ENCODE measurements at places on chromosomes 12 and 14.

GRCh38 chr14:30002859-30003258 lies 75.2 kb upstream of the PRKD1 start:
- DNase-seq: no peak

- DNase-seq: peak; percentile 99
These were observed 37.3 kb downstream of the ACTN1 start for GRCh38 chr14:68941820-68942219.

DNA sequence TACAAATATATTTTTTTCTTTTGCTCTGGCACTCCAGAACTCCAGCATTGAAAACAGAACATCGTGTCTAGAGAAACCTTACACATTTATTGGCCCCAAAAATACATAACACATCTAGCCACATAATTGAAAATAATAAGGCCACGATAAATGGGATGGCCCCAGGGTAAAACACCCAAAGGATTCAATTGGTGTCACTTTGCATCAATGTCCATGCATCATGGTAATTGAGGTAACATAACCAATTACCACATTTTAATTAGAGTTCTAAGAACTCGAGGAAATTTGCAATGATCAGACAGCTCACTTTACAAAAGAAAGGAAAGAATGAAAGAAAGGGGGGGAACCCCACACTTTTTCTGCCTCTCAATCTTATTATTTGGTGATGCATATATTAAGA lies 151.8 kb upstream of the NPAS3 start:
- no peak for DNase-seq

- no peak for DNase-seq
These were observed 180.3 kb downstream of the EMP1 start for GRCh38 chr12:13376610-13377373.

DNA sequence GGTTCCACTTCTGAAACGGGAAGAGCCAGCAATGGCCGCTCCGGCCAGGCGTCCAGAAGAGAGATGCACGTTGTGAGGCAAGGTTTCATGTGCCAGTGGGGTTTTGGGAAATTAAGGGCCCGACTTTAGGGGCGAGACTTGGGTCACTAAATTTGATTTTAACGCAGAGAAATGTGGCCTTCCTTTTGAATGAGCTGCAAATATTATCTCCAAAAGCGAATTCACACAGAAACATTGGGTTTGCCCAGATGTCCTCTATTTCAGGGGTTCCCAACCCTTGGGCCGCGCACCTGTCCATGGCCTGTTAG lies 2.3 kb upstream of the RNASE4 start:
- DNase-seq: no peak

DNA sequence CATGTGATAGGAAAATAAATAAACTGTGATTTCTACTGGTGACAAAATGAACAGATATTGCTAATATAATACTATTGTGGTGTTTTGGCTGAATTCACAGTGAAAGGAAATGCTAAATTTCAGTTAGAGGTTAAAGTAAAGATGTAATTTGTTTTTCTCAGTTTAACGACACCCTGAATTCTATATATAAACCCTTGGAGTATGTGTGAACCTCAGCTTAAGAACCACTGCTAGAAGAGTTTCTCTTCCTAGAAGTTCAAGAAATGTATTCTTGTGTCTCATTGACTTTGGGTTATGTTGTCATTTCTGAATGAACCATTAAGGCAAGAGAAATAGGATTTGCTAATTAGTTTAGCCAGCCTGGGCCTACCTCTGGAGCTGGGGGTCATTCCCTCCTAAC lies 8.2 kb downstream of the FBXO34 start:
- no peak for DNase-seq

- peak; percentile 21 for DNase-seq
These were observed 37.8 kb upstream of the OR4E1 start for GRCh38 chr14:21711360-21711961.

GRCh38 chr12:97368462-97369163 lies 94.0 kb upstream of the RMST start:
- DNase-seq: no peak

DNA sequence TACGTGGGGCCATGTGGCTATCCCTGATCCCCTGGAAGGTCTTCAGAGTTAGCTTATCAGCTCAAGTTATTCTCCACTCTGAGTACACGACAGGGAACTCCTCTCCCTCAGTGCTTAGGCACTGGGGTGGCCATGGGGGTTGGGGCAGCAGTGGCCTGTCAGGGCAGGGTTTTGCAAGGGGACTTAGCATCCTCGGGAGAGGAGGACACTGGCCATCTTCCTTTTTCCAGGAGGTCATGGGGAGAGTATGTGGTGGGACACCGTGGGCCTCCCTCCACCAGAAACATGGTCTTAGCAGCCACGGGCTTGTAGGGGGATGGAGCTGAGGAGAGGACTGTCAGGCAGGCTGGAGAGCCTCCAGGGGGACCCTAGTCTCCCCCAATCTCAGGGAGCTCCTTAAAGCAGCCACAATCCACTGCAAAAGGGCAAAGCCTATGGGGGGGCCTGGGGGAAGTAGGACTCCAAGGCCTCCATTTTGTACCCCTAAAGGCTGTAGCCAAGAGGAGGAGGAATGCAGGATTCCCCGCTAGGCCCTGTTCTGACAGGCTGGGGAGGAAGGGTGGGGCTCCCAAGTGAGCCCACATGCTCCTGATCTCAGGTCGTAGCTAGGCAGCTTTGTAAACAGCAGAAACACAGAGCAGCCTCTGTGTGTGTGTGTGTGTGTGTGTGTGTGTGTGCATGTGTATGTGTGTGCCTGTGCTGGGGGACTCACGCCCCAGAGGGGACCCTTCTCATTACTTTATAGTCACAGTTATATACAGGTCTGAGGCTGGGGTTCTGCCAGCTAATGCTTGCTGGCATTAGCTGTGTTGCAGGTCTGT lies 36.6 kb downstream of the KRT80 start:
- no peak for DNase-seq

GRCh38 chr14:103290056-103290455 lies 44.0 kb upstream of the EIF5 start:
- no peak for DNase-seq

DNA sequence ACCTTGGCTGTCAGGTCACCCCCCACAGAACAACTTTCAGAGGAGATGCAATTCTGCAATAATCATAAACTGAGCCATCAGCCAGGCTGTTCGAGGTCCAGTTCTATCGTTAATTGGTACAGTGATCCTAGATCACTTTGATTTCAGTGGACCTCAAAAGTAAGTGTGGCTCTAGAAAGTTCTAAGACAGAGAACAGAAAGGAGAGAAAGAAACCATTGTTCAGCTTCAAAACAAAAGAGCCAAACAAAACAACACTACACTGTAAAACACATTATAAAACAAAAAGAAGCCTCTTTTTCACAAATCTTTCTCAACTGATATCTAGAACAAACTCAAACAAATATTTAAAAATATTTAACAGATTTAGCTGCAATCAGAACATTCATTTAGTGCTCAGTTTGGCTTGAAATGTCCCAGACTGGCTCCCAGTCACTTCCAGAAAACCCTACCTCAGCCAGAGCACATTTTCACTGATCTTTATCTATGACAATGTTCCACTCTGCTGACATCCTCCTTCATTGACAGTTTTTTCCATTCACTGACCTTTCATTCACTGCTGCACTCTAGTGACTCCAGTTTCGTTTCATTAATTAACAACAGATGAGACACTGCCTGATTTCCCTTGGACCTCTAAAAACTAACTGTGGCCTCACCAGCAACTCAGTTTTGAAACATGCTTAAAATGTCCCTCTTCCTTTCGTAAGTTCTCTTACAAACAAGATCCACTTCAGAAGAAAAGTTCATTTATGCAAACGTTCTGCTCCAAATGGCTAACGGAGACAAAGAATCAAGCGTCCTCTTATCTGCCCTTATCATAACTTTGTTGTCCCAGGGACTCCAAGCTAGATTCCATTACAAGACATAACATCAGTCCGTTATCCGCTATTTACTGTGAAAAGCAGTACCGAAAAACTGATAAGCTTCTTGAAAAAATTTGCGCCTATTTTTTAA lies 56.8 kb downstream of the DUSP16 start:
- DNase-seq: peak; percentile 42

Data from trophoblast cell (in vitro differentiated cells and primary cell).